AG09319 (cell line): ENCODE measurements at places on chromosomes 5 and 9.

- DNase-seq: no peak
Observed at GRCh38 chr5:34511915-34512314, 144.2 kb upstream of the RAI14 start.

DNA sequence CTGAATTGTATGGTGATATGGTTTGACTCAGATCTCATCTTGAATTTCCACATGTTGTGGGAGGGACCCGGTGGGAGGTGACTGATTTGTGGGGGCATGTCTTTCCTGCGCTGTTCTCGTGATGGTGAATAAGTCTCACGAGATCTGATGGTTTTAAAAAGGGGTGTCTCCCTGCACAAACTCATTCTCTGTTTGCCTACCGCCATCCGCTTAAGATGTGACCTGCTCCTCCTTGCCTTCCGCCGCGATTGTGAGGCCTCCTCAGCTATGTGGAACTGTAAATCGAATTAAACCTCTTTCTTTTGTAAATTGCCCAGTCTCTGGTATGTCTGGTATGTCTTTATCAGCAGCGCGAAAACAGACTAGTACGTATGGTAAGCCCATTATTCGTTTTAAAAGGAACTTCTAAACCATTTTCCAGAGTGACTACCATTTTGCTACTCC lies 48.7 kb downstream of the SLC36A1 start:
- no peak for DNase-seq

GRCh38 chr9:117703537-117703936 lies 666 bp upstream of the TLR4 start:
- no peak for DNase-seq

- no peak for DNase-seq
Observed at GRCh38 chr5:149421372-149421685, 42.2 kb upstream of the IL17B start.

DNA sequence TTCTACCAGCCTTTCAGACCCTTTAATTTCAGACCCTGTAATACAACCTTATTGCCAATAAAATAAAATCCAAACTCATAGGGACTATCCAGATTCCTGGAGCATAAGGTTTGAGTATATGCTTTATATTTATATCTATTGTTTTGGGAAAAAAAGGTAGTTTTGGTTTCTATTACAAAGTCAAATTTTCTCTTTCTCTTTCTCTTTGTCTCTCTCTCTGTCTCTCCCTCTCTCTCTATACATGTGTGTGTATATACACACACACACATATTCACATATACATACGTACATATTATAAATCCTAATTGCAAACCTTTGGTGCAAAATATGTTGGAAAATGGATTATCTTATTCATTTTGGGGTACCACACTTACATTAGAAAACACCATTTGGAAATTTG lies 39.0 kb downstream of the TMEM232 start:
- DNase-seq: no peak

DNA sequence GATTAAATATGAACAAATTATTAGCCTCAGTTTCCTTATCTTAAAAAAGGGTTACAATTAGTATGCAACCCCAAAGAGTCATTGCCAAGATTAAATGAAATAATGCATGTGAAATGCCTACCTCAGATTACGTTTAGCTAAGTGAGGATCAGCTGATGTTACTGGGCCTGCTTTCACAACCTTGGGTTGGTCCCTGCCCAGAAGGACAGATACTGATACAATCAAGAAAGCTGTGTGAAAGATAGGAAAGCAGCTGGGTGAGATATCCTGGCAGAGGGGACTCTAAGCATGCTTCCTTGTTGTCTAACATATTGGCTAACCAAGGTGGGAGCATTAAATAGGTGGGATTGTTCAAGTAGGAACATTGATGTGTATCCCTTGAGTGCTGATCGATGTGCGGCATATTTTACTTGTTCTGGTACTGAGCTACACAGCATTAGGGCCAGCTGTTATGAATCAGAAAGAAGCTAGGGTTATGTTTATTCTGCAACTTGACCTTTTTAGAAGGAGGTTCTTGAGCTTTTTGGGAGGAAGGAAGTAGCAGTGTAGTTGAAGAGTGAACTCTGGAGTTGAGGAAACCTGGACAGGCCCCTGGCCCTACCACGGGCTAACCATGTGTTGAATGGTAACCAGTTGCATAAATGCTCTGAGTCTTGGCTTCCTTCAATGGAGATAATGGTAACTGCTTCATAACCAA lies 28.9 kb downstream of the SNX24 start:
- no peak for DNase-seq

GRCh38 chr9:110528645-110529044 lies 50.9 kb downstream of the SVEP1 start:
- DNase-seq: no peak

DNA sequence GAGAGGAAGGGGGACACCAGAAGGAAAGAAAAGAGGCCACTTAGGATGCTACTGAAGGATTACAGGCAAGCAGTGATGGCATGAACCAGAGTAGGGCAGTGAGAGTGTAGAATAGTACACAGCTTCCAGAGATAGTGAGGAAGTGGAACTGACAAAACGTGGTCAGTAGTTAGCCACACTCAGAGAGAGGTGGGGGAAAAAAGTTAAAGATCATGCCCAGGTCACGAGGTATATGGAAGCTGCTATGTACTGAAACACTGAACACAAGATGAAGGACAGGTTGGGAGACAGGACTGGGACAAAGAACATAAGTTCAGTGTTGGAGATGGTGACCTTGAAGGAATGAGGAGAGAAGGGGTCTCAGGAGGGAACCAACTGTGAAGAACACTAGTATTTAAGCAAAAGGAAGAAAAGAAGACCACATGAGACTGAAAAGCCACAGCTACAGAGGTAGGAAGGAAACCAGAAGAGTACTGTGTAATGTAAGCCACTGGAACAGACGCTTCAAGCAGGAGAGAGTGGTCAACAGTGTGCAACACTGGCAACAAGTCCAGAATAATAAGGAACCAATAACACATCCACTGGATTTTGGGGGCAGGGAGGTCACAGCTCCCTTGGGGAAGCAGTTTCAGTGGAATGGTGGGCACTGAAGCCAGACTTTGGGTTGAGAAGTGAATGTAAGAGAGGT lies 45.5 kb downstream of the ELL2 start:
- no peak for DNase-seq

GRCh38 chr5:96648023-96648422 lies 14.2 kb upstream of the CAST start:
- DNase-seq: no peak

DNA sequence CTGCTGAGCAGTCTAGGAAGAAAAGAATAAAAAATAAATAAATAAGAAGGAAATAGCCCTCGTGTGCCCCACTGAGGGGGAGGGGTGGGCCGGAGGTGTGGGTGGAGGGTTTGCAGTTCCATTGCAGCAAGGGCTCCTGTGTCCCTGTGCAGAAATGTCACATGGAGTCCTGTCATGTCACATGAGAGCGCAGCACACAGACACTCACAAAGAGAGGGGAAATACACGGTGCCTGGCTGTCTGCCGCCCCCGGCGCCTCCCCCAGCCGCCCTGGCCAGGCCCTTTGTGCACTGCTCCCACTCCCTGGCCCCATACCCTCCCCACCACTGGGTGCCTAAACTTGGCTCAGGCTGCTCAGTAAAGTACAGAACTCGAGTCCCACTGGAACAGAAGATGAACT lies 55.6 kb upstream of the SPTLC1 start:
- DNase-seq: no peak

DNA sequence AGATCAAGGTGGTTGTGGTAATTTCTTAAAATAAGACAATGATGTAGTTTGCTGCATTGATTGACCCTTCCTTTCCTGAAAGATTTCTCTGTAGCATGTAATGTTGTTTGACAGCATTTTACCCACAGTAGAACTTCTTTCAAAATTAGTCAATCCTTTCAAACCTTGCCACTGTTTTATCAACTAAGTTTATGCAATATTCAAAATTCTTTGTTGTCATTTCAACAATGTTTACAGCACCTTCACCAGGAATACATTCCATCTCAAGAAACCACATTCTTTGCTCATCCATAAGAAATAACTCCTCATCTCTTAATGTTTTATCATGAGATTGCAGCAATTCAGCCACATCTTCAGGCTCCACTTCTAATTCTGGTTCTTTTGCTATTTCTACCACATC lies 43.8 kb downstream of the NR2F1 start:
- DNase-seq: no peak

DNA sequence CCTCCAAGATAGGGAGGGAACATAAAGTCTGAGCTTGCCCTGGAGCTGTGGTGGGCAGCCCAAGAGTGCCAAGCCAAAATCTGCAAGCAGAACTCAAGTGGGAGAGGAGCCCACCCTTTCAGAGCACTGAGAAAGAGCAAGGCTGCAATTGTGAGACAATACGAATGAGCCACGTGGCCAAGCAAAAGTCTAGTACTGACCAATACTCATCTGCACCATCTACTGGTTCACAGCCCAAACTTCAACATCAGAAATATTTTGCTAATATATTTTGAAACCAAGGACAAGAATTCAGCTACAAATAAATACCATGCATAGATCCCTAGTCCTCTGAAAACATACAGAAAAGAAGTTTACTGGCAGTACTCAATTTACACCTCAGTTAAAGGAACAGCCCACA lies 696.2 kb upstream of the COX7C start:
- no peak for DNase-seq

DNA sequence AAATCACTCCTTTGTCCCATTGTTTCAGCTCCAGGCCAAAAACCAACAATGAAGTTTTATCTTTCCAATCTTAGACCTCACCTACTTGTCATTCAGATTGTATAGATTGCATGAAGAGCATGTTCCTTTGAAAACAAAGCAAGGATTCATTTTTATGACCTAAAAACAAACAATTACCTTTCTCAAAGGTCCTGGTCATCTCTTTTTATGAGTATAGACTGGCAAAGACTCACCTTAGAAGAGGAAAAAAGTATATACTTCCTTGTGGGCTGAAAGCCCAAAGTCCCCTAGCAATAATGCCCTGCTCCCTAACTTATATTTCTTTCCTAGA lies 28.4 kb upstream of the TLE1 start:
- no peak for DNase-seq

- no peak for DNase-seq
Observed at GRCh38 chr5:147512659-147513379, 3.0 kb upstream of the DPYSL3 start.

- no peak for DNase-seq
Observed at GRCh38 chr9:69757996-69758675, 1.7 kb downstream of the PTAR1 start.
